Gastrocnemius medialis (tissue), 4 donors: ENCODE measurements at places on chromosomes 1 and 21. TPM values are rescaled to one million over a fixed set of nuclear protein-coding genes. Genes with fewer than 3 reads are reported as not detected.

SPATA45 gene
- not detected for total RNA-seq

IFT25 gene
- 2.4 TPM for total RNA-seq

RPE65 gene
- not detected for total RNA-seq

MAGOH gene
- 34.3 TPM for total RNA-seq

ST3GAL3 gene
- 34.3 TPM for total RNA-seq

PEA15 gene
- total RNA-seq = 31.0 TPM

HENMT1 gene
- total RNA-seq = 0.51 TPM

HORMAD1 gene
- total RNA-seq = 0.36 TPM

IFNAR1 gene
- 9.3 TPM for total RNA-seq

DNASE2B gene
- total RNA-seq = 1.3 TPM

AMY1C gene
- not detected for total RNA-seq

RNU11 gene
- total RNA-seq = not detected

S100A16 gene
- total RNA-seq = 37.3 TPM
